Stimulated activated naive B cell treated with anti-CD40 and anti-IgM and Interleukin-4, amounts not matched to agents 10 μg/mL and 1 μg/mL and 100 μg/mL, for 72 hours (primary cell): ENCODE measurements at places on chromosomes 7 and 10.

- no peak for DNase-seq
These were observed 107.0 kb downstream of the GNAI1 start for GRCh38 chr7:80241671-80242070.

GRCh38 chr10:34922138-34922537, 107.0 kb upstream of the PARD3 start:
- DNase-seq, result no peak

DNA sequence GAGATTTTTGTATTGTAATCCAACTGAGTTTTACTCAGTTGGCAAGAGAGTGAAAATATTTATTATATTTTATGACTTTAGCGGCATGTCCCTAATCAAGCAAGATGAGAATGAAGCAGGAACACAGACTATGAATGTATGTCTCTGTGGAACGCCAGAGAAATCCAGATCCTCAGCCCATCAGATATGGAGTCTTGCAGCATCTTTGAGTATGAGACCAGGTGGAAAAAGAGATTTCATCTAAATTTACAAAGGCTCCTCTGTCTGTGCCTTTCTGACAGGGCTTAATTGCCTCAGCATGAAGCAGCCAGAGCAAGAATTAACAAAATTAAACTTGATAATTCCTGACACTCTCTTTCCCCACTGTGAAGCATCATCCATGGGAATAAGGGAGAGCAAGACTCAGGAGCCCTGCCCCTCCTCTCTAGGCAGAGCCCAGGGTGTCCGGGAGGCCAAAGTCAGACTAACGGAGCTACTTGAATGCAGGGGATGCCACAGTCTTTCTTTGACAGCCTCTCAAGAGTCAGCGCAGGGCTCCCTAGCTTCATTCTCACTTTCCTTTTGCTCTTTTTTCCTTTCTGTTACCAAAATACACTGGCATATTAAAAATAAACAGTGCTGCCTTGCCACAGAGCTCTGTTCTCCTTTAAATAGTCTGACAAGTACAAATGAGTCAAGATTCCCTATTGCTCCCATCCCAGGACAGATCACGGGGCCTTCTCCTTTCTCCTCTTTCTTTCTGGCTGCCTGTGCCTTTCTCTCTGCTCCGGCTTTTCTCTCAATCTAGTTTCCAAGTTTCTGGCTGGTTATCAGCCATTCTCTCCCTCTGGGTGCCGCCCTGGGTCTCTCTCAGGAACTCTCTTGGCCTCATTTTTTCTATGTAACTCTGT, 132.2 kb upstream of the INHBA start:
- DNase-seq, result no peak

DNA sequence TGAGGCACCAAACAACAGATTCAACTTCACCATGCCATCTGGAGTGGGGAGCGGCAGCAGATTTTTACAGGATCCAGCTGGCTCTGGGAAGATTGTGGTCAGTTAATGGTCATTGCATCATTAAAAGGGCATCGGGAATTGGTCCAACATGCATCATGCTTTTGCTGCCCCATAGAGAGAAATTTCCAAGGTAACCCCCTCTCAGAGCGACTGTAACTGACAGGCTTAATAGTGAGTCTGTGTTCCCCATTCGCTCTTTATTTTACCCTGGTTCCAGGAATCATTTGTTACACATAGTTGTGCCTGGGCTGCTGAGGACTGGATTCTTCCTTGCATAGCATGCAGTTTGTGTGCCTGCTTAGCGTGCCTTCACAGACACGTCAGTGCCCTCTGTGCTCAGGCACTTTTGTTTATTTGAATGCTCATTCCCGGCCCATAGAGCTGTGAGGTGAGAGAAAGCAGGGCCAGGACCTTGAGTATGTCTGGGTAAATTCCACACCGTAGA, 49.9 kb downstream of the CDHR3 start:
- no peak for DNase-seq

- DNase-seq, result no peak
These were observed 31.4 kb upstream of the SMARCD3 start for GRCh38 chr7:151279868-151280267.

DNA sequence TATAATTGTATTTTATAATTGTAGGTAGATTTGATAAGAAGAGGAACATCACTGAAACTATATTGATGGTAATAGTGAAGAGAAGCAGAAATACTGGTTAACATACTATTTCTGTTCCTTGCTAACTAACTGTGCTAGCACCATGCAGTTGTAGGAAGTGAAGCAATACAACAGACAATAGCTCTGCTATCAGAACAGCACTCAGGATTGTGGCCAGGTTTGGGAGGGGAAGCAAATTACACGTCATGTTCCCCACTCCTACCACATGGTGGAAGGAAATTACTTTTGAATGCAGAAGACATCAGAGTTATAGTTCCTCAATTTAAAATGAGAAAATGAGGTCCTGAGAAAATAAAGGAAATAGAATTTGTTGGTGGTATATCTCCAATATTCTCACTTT, 151.1 kb downstream of the DGKB start:
- no peak for DNase-seq

- no peak for DNase-seq
These were observed 74.1 kb downstream of the ZMYND11 start for GRCh38 chr10:209357-209756.

DNA sequence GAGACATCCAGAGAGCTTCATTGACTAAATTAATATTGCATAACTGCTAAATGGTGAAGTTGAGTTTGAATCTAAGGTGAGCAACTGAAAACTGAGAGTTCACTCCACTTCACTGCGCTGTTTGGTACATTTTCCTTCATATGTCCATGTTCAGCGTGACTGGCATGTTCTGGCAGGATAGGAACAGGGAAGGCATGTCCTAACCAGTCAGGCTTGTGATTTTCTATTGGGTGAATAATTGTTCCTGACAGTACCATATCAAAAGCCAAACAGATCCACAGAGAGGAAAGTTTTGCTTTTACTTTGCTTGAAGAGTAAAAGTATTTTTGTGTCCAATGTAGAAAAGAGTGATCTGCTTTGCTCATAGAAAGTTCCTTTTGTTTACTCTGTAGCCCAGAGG, 53.2 kb downstream of the WDFY4 start:
- no peak for DNase-seq

DNA sequence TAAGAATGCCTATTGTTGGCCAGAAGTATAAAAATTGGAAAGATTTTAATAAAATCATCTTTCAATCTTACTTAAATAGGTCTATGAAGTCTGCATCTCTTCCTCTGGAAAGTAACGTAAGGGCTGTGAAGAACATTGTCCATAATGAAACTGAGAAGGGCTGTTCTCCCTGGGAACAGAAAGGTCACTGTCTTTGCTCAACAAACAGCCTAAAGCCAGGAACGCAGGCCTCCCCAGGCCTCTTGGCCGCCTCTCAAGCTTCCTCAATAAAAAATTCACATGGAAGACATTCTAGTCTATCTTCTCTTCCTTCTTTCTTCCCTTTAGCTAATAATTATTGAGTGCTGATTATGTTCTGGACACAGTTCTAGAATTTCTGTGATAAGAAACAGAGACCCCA, 9.1 kb upstream of the IDI2 start:
- no peak for DNase-seq
